Osteocyte (in vitro differentiated cells): ENCODE measurements at places on chromosomes 5 and 9. TPM values are rescaled to one million over a fixed set of nuclear protein-coding genes. Genes with fewer than 3 reads are reported as not detected.

DNA sequence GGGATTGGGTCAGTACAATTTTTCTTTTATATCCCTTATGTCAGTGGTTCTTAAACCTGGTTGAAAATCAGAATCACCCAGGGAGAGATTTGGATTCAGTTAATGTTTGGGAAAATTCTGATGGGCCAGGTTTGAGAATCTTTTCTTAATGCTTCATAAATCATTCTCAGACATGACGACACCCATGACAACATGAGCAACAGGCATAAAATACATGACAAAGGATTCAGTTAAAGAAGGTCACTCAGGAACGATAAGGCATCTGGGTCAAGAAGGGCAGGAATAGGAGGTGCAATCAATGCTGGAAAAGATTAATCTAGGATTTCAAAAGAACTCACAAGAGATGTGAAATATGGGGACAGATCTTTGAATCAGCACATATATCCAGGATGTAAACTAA, 41.8 kb downstream of the ELOVL7 start:
- no peak for DNase-seq

DNA sequence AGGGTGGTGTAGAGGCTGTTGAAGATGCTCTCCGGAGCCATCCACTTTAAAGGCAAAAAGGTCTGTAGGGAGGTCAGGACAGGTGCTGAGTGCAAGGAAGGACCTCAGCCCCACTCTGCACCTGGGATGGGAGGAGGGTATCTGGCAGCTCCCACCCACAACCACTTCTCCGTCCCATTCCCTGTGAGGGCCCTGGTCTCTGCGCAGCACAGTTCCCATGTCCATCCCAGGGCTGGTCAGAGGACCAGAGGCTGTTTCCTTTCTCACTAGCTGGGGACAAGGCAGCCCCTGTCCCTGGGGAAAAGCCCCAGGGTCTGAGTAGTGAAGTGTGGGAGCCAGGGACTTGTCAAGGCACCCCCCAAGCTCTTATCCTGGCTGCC, 33.7 kb upstream of the CSF1R start:
- DNase-seq: no peak

GRCh38 chr5:69493396-69494133, 975 bp downstream of the OCLN start:
- DNase-seq: no peak

The SPINK7 gene
- not detected in 2 replicates for total RNA-seq

The MYMK gene
- not detected in 2 replicates for total RNA-seq

The COMMD10 gene
- 21.2 and 26.3 TPM in 2 replicates for total RNA-seq

- no peak for DNase-seq
Measured at GRCh38 chr9:97188545-97188944, 118.9 kb upstream of the CCDC180 start.

The ASB6 gene
- 18.1 and 19.1 TPM in 2 replicates for total RNA-seq

The DNAJB5 gene
- total RNA-seq: 6.8 TPM in 2 replicates

The AHRR gene
- 54.9 and 55.8 TPM in 2 replicates for total RNA-seq

DNA sequence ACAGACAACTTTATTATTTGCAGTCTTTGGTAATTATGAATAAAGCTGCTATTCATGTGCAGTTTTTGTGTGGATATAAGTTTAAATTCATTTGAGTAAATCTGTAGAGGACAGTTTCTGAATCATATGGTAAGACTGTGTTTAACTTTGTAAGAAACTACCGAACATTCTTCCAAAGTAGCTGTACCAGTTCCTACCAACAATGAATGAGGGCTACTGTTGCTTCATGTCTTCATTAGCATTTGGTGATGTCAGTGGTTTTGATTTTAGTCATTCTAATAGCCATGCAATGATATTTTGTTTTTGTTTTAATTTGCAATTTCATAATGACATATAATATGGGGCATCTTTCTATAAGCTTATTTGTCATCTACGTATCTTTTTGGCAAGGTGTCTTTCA, 501.3 kb upstream of the RORB start:
- DNase-seq: no peak

DNA sequence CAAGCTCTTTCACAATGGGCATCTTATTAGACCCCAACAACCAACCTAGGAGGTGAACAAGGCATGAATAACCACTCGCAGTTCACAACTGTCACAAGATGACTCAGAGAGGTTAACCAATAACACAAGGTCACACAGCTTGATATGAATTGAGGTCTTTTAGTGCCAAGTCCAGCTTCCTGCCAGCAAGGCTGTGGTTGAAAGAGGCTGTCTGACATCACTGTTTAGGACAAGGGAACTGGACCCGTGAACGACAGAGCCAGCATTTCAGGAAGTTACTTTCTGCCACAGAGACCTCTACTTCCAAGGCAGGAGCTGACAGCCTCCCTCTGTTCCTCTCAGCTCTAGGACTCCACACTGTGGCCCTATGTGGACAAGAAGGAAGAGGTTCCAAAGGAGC, 53.4 kb upstream of the ALDH1B1 start:
- DNase-seq: no peak

The APBA1 gene
- total RNA-seq: 5.1 and 5.2 TPM in 2 replicates

GRCh38 chr9:135857843-135858242, 49.5 kb downstream of the CAMSAP1 start:
- DNase-seq: no peak

DNA sequence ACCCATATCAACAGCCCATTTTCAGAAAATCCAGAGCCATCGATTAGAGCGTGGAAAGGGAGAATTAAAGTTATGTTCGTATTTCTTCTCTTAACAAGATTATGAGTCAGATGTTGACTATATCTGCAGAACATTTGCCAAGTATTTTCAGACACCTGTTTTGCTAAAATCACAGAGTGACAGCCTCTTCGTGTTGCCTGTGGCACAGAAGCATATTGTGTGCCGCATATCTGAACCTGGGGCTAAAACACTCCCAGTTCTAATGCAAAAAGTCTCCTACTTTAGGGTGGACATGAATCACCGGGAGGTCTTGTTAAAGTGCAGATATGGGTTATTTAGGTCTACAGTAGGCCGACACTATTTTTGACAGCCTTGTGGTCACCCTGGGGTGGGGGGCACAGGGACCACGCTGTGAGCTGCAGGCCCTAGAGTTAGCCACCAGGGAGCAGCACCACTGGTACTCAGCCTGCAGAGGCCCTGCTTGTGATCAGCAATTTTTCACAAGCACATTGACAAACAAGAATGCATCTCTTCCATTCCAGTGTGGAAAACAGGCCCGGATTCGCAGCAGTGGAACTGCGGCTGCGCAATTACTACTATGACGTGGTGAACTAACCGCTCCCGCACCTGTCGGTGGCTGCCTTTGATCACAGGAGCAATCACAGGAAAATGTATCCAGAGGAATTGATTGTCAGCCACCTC, 93.5 kb downstream of the SYK start:
- no peak for DNase-seq

- DNase-seq: no peak
Measured at GRCh38 chr5:78720227-78720985, 71.8 kb upstream of the LHFPL2 start.

GRCh38 chr5:1325191-1325741, 19.6 kb downstream of the CLPTM1L start:
- no peak for DNase-seq

The SLC6A19 gene
- total RNA-seq: not detected in 2 replicates

DNA sequence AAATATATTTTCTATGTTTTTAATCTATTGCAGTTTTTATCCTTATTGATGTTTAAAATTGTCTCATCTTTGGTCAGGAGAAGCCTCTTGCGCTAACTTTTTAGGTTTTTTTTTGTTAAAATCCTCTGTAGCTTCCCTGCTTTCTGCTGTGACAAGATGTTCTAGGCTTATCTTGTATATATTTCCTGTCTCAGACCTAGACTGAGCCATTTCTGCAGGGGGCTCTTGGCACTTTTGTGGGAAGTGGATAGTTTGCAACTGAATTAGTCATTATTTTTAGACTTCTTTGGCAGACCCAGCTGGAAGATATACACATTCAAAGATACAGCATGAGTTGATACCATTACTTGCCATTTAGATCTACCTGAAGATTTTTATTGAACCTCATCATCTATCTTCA, 28.8 kb downstream of the TCERG1 start:
- DNase-seq: no peak

DNA sequence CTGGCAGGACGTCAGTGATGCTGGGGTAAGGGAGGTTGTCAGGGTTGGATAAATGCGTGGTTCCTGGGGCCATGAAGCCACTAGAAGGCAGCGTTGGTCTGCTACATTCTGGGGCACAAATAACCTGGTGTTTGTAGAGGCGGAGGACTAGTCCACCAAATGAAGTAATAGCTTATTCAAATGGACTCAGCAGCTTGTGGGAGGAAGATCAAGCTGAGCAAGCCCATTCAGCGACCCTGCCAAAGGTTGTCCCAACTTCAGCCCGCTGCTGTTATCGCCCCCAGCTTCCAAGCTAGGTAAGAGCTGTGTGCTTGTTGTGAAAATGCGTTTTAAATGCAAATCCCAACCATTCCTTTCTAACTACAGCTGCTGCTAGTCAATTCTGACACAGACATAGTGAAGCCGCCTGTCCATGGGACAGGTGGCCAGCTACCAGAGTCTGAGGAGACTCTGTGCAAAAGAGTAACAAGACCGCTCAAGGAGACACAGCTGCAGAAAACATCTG, 7.6 kb upstream of the FAM240B start:
- no peak for DNase-seq

The ADGRD2 gene
- not detected in 2 replicates for total RNA-seq

DNA sequence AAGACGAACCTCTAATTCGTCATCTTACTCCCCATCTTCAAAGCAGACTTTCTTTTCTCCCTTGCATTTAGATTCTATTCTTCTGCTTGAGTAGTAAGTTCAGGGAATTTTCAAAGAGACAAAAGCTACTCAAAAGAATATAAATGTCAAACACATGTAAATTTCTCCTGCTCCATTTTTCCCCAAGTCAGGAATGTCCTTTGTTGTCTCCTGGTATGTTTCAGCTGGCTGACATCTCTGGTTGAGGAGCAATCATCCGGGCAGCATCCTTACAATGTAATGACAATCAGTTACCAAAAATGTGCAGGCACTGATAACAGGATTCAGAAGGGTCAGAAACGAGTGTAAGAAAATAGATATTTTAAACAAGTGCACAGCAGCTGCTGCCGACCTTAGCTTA, 47.6 kb upstream of the PPP1R2B start:
- no peak for DNase-seq

The SLC27A6 gene
- 0.26 TPM in 1 of 2 replicates, not detected in the other for total RNA-seq

The GABRP gene
- total RNA-seq: not detected in 2 replicates

The GFI1B gene
- not detected in 2 replicates for total RNA-seq

DNA sequence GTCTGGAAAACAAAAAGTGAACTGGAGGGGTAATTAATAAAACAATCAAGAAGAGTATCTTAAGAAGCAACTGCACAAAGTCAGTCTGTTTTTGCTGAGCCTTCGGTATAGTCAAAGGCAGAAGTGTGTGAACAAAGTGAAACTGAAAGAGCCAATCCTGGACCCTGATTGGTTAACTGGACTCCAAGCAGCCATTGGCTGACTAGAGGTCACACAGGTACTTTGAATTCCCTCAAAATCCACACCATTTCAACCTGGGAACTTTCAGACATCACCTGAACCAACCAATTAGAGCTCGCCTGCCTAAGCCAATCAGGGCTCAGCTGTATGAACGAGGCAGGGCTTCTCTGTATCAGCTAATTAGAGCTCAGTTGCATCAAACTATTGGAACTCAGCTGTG, 286.7 kb downstream of the TLE4 start:
- DNase-seq: no peak

DNA sequence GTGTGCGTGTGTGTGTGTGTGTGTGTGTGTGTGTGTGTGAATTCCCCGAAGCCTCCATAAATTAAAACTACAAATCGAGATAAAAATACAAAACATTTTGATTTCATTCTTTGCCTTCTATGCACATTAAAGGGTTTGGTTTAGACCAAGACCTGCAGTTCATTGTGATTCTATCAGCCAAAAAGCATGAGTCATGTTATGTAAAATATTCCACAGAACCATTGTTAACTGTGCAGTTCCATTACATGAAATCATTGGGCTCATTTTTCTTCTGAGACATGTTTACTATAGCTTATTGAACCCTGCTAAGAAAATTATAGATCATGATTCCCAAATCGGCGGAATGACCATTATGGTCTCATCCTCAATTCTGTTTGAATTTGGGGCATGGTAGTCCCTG, 11.7 kb downstream of the CAVIN4 start:
- DNase-seq: no peak

The MSMP gene
- 0.56 TPM in 1 of 2 replicates, not detected in the other for total RNA-seq

DNA sequence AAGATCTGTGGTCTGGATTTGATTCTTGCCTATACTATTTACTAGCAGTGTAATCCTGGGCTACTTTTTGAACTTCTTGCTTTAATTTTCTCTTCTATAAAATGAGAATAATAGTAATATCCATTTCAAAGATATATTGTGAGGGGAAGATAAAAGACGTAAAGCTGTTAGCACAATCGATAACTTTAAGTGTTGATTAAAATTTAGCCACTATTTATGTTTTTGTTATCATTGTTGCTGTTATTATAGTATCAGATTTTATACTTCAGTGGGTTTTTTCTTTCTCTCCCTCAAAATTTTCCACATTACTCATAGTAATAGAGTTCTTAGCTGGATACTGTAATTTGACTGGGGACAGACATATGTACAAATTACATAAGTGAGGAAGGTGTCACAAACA, 42.0 kb downstream of the STX17 start:
- DNase-seq: no peak

The ZFYVE16 gene
- 53.6 and 56.3 TPM in 2 replicates for total RNA-seq

DNA sequence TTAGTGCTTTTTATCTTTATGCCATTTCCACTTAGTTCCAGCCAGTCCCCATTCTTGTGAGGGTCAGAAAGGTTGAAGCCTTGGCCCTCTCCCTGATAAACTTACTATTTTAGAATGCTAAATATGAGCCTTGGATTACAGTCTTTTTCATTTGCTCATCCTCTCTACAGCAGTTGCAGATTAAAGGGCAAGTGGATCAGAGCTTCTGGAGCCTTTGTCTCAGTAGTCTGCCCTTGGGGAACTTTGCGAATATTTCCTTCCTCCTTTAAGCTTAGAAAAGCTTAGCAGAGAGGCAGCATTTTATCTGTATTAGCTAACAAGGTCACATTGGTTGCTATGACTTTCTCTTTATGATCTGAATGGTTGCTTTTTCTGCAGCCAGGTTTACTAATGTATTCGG, 11.5 kb downstream of the FSD1L start:
- DNase-seq: no peak

The PTGES2 gene
- total RNA-seq: 79.2 and 80.3 TPM in 2 replicates

The RGS3 gene
- total RNA-seq: 53.8 and 67.8 TPM in 2 replicates

DNA sequence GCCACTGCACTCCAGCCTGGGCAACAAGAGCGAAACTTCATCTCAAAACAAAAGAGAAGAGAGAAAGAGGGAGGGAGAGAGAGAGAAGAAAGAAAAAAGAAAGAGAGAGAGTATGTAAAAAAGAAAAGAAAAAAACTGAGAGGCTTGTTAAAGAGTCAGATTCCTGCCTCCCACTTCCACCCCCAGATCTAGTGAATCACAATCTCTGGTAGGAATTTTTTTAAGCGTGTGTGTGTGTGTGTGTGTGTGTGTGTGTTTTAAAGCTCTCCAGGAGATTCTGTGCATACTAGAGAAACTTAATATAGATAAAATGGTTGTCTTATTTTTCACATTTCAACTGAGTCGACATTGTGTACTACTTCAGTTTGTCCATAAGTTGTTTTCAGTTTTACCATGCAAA, 32.0 kb downstream of the SAR1B start:
- DNase-seq: no peak

DNA sequence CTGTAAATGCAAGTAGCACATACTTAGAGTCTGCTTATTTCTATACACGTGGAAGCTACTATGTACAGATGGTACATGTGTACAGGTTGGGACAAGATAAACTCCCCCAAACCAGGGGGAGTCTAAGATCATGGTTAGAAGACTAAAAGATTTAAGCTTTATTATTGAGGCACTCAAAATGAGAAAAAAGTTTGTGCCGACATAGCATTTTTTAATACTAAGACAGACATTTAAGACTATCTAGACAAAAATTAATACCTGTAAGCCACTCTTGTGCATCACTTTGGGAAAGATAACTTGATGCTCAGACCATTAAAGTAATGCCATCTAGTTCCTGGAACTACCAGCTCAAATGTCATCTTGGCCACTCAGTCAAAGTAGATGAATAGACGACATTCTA, 279.4 kb downstream of the ARL15 start:
- no peak for DNase-seq
